ENCODE measurements at places on chromosomes 3 and 15.

- DNase-seq, result no peak
Measured at GRCh38 chr3:101542957-101543356, 18.7 kb upstream of the TRMT10C start.

DNA sequence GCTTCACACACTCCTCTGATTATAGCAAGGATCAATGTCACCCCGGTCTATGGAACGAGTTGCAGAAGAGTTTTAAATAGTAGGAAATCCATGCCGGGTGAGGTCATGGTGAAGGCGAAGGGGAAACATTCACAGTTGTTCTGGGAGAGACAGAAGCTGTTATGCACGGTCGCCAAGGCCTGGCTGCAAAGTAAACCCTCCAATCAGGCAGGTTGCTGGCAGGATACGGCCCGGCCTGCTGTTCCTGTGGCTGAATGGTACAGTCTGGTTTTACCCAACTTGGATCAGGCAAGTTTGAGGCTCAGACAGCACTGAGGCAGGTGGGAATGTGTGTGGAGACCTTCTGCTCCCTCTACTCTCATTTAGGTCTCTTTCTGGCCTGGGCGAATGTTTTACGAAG is 45.3 kb upstream of the ATP2B2 start:
- no peak for DNase-seq

DNA sequence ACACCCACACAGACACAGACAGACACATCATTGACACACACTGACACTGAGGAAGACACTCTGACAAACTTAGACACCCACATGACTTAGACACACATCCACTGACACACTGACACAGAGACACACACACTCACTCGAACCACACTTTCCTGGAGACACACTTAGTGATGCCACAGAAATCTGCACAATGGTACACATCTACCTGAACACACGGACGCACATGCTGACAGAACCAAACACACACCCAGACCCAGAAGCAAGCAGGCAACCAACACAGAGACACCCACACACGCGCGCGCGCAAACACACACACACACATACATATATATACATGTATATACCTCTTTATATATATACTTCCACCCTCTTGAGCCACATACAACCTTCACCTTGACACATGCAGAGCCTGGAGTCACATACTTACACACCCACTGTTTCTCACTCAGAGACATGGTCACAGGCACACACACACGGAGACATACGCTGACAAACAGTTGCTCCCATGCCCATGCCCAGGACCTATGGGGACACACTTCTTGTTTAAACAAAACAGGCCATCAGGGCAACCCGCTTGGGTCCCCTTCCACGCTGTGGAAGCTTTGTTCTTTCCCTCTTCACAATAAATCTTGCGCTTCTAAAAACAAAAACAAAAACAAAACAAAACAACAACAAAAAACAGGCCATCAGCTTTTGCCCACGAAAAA is 913 bp upstream of the SCN5A start:
- no peak for DNase-seq

GRCh38 chr15:69784798-69785566 is 312.7 kb downstream of the TLE3 start:
- DNase-seq, result no peak

DNA sequence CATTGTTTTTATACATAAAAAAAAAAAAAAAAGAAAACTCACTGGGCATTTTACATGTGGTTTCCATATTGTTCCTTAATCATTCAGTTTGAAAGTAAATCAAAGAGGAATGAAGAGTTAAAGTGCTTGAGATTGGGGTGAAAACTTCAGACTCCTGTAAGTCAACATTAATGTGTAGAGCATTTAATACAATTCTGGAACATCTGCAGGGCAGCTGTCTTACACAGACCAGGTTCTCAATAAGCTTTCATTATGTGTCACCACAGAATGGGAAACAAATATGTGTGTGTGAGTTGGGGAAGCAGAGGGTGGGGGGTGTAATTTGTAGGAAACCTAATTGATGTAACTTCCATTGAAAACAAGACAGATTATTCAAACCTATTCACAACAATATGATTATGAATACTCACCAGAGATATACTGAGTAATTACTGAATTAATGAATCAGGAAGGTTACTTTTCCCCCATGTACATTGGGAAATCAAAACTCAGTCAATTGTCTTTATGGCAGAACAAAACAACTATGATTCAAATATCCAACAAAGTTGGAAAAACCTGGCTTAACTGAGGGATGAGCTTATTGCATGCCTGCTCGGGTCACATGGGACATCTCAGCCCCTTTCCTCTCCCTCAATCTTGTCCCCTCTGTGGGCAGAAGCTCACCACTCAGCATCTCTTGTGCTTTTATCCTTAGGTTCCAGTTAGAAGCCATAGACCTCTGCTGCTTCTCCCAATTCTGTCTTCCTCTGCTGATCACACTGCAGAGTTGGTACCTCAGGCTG is 281.2 kb upstream of the THBS1 start:
- DNase-seq, result no peak

- DNase-seq, result no peak
Measured at GRCh38 chr3:174318181-174318580, 541.0 kb upstream of the NAALADL2 start.

All from NCI-H1092 treated with DMSO at 0.1 percent for 48 hours (cell line).